Activated CD4-positive, alpha-beta T cell treated with anti-CD3 and anti-CD28 coated beads for 4 hours (primary cell): ENCODE measurements at places on chromosomes 2 and 18.
A peak's percentile ranks its signal among the peaks of the same experiment; 100 is the strongest.

GRCh38 chr2:60522462-60522861, 31.0 kb downstream of the BCL11A start:
- DNase-seq, result no peak

GRCh38 chr18:46448347-46448746, 208.7 kb downstream of the LOXHD1 start:
- no peak for DNase-seq

GRCh38 chr2:126910637-126911036, 11.9 kb downstream of the TEX51 start:
- DNase-seq, result no peak

- DNase-seq, result no peak
These were observed 400.8 kb upstream of the MMADHC start for GRCh38 chr2:149988361-149988760.

- DNase-seq, result no peak
These were observed 88.0 kb upstream of the TTC39C start for GRCh38 chr18:23926571-23926970.

GRCh38 chr2:149562324-149562723, 25.3 kb downstream of the MMADHC start:
- DNase-seq, result no peak

DNA sequence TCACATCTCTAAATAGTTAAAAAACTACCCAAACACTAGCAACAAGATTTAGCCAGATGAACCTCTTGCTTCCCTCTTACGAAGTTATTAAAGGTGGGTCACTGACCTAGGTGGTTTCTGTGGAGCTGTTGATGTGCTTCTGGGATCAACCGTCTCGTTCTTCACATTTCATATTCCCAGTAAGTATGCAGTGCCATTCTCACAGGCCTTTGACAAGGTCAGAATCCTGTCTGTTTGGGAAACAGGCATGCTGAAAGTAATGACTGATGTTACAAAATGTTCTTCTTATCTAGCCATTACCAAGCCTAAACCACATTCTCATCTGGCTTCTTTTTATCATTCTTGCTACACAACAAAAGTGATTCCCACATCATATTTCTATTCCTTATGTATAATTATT, 70.3 kb downstream of the WDR7 start:
- no peak for DNase-seq

DNA sequence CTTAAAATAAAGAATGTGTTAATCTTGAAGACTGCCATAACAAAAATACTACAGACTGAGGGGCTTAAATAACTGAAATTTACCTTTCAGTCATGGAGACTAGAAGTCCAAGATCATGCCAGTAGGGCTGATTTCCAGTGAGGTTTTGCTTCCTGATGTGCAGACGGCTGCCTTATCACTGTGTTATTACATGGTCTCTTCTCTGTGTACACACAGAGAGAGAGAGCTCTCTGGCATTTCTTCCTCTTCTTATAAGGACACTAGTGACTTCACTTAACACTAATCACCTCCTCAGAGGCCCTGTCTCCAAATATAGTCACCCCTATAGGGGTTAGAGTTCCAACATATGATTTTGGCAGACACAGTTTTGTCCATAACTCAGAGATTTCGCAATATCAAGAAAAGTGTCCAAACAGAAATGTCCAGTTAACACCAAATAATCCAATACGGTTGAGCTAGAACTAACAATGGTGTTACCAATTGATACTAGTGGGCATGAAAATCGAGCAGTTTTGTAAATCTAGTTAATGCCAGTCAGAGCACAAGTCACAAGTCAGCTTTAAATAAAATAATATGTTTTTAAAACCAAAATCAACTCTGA, 399.8 kb downstream of the ADCYAP1 start:
- DNase-seq, result no peak

GRCh38 chr18:62331581-62332356, 6.7 kb downstream of the TNFRSF11A start:
- no peak for DNase-seq

DNA sequence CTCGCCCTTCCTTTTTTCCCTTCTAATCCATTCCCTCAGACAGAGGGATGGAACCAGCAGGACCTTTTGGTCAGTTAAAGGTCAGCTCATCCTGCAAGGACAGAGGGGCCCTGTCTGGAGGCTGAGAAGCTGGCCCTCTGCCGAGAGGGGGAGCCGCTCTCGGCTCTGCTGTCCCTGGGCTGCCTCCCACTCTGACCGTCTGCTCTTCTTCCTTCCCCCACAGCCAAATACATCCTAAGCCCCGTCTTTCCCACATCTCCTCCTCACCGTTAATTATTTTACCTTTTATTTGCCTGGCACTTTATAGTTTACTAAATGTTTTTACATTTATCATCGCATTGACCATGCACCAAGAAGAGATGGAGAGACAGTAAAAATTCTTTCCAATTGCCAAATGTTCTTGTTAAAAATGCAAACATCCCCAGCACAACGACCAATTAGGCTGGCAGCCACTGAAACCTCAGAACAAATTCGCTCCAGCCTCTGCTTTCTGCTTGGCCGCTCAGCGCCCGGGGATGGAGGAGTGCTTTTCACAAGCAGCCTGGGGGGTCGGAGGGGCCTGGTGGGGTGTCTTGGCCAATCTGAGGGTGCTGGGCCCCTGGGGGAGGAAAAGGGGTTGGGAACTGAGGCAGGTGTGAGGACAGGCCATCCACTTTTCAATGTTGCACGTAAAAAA, 123.7 kb downstream of the TNS1 start:
- no peak for DNase-seq

GRCh38 chr2:218776488-218776887, 5.5 kb upstream of the CYP27A1 start:
- DNase-seq, result no peak

DNA sequence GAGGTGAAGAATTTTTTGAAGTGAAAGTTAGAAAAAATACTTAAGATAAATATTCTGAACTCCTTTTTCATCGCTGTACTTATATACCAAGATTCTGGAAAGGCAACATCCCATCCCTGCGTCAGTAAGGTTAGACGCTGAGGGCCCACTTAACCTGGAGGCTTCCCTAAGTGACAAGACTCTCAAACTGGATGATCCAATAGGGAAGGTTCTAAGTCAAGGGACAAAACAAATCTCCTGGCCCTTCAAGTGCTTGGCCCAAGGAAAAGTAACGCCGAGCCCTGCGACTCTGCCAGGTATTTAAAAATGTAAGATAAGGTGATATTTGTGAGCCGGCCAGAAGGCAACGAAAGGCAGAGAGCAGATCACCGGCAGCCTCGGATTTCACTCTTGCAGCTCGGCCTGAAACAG, 1.3 kb downstream of the STK39 start:
- no peak for DNase-seq

DNA sequence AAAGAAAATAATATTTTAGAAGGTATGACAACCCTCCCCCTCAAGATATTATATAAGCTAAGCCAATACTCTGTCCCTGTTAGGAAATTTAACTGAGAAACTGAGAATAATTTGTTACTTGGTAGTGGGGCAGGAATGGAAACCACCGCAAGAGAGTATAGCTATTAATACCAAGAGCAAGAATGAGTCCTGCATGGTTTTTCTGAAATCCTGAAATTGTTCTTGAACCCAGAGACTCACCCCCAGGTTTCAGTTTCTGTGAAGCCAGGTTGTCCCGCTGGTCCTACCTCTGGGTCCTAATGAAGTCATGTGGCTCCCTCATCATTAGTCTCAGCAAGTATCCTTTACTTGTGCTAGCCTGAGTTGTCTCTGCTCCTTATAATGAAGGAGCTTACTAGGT, 671.0 kb upstream of the ACVR2A start:
- DNase-seq, result no peak

- DNase-seq, result no peak
These were observed 138.2 kb upstream of the NFATC1 start for GRCh38 chr18:79257480-79257879.

DNA sequence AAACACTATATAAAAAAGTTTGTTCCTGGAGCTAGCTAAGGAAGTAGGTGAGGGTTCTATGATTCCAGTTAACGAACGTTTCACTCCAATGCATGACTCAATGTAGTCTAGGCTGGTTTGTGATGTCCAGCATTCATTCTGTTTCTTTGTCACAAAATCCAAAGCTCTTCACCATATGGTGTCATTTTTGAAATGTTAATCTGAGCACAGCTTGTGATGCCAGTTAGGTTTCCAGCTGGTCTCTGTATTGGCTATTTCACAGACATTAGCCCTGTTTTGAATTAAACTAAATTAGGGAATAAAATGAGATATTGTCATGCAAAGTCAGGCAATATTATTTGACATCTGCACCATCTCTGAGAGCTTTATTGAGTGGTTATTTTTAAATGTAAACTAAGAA, 159.4 kb downstream of the RBM43 start:
- DNase-seq, result no peak

GRCh38 chr18:69974365-69974764, 26.7 kb upstream of the CD226 start:
- no peak for DNase-seq

- DNase-seq, result no peak
These were observed 68.1 kb downstream of the EMILIN2 start for GRCh38 chr18:2914881-2915240.

DNA sequence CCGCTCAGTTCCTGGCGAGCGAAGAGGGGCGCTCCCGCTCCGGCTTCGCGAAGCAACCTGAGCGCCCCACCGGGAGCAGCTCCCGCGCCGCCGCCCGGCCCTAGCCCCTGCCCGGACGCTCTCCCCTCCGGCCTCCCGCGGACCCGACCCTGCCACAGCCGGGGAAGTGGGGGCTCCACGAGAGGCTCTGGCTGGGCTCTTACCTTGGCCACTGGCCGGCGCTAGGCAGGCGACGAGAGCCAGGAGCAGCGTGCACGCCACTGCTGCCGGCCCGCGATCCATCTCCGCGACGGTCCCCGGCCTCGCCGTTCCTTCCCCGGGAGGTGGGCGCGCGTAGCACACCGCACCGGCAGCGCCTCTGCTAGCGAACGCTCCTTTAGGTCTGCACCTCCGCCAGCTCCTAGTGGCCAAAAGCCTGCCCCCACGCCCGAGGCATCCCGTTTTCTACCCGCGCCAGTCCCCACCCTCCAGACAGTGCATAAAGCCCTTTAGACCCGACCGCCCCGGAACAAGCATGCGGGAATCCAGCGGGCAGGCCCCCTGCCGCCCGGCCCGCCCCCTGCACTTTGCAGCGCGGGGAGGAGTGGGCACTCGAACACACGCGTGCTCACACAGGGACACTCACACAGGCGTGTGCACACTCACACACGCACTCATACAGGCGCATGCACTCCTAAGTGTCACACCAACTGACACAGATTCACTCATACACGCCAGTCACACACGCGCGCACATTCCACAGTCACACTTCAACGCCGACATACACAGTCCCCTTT, at the start of gene LRP2:
LRP2 (minus strand) TSS at position 417 of the 776 bp plus-strand sequence; CDS start at position 282, 135 bp downstream.
- peak; percentile 19 for DNase-seq

- DNase-seq, result no peak
These were observed 18.9 kb downstream of the SNORC start for GRCh38 chr2:232888839-232889529.

- DNase-seq, result no peak
These were observed 11.7 kb downstream of the PHOSPHO2 start for GRCh38 chr2:169705927-169706326.

DNA sequence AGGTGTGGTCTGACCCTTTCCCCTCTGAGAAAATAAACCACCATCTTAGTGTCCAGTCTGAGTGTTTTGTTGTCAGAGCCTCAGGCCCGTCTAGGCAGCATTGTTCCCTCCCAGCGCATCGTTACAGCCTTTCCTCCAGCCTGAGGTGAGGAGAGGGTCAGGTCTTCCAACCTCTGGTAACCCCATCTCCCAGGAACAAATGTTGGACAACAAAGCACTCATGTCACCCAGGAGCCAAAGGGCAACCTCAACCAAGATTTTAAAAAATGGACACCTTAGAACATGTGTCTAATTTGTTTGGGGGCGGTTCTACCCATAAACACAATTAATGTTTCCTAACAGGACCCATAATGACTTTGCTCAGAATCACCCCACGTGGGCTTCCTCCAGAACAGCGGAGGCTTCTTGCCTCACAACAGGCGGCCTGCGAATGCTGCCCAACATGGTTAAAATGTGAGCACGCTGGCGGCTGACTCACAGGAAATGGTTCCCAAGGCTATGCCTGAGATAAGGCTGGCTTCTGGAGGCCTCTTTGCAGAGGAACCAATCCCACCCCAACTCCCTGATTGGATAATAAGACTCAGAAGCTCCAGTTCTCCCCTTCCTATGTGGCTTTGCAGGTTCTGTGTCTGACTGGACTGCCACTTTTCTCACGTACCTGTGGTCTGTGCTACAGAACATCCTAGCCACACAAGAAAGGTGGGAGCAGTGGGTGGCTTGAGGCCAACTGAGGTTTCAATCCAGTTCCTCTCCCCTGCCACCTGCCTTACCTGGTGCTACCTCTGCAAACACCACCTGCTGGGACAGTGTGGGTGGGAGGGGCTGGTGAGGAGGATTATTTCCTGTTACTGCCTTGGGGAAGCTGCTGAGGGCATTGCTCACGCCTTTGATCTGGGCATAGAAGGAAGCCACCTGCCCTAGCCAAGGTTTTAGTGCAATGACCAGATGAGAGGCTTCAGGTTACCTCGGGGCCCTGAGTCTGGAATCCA, 108.8 kb downstream of the B3GNT2 start:
- peak; percentile 23 for DNase-seq

- DNase-seq, result no peak
These were observed 22.5 kb downstream of the C1QL2 start for GRCh38 chr2:119136093-119136492.

GRCh38 chr18:13285874-13286273, 67.3 kb downstream of the LDLRAD4 start:
- DNase-seq, result no peak

DNA sequence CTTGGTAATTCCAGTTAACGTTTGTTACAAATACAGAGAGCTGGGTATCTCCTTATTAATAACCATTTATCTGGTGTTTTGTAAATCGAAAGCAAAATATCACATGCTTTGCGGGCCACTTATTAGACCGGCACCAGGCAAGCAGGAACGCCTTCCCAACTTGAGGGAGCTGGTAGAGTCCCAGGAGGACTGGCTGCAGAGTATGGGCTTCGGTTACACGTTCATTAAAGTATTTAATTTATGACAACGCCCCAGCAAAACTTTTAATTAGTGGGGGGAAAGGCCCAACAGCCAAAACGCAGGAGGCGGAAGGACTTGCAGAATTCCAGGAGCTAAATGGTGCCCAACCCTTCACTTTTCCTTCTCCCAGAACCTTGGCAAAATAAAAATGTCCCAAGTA, 3.7 kb downstream of the SMAD7 start:
- DNase-seq, result no peak

DNA sequence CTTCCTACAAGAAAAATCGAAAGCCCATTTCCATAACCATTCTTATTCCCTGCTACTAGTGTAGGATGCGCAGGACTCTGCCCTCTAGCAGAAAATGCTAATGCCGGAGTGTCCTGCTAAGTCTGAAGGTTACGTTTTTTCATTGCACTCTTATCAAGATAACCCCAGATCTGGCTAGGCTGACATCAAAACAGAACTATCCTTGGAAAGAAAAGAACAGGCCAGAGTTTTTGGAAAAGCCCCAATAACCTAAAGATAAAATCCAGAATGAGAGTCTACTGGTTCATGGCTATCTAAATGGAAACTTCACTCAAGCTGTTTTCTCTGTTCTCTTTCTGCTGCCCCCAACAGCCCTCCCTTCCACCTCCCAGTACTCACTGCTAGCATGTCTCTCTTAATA, 913 bp downstream of the RNF152 start:
- DNase-seq, result no peak

GRCh38 chr18:67525328-67526099, 9.0 kb upstream of the DSEL start:
- DNase-seq, result no peak

- no peak for DNase-seq
These were observed 1.3 kb downstream of the CALCRL start for GRCh38 chr2:187446711-187447110.

GRCh38 chr2:191565647-191566198, 112.2 kb upstream of the NABP1 start:
- DNase-seq, result no peak
